ENCODE measurements at places on chromosomes 12 and 14.

DNA sequence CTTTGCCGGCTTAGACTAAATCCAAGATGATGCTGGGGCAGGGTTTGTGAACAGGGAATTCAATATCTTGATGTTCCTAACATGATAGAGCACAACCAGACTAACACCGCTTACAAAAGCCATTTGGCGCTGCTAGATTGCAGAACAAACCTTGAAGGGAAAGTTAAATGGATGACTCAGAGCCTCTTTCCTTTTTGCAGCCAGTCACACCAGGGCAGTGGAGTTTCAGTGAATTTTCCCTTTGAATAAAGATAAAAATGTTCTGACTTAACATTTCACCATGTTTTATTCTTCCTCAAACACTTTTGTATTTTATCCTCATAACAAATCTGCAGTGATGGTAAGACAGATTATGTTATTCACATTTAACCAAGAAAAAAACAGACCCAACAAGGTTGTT lies 47.3 kb downstream of the PDE6H start:
- no peak for DNase-seq

DNA sequence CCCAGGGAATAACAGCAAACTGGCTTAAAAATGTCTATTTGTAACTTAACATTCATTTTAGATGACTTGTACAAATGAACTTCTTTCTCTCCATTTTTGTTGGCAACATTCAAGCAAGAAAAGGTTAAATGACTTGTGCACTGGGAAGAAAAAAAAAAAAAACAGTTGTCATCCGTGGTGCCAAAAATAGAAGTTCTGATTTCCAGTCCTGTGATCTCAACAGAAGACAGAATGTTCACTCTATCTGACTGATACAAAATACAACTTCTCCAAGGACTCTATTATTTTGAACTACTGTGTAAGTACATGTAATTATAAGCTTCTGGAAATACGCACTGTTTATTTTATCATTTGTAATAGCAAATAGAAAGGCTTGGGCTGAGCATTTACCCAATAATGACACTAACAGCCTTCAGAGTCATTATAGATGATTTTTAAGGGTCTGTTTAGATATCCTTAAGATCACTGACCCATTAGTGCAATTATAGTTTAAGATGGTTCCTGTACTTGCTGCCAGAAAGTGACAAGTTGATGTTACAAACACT lies 59.9 kb downstream of the LIN7A start:
- no peak for DNase-seq

DNA sequence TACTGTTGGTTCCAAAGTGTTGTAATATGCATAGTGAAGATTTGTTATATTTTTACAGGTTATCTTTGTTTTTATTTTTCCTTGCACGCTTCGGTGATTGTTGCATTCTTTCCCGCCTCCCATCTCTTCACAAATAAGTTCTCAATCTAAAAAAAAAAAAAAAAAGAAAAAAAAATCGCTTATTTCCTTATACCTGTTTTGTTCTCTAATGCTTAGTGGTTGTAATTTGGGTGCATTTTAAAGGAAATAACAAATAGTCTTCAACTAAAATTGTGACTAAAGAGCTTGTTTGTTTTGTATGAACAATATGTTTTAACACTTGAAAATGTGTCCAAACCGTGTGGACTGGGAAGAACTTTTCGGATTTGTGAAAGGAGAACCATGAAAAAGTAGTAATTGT lies 1.5 kb downstream of the CAND1 start:
- DNase-seq = no peak

- DNase-seq = no peak
These were observed 142.3 kb upstream of the CPNE8 start for GRCh38 chr12:39047539-39048262.

GRCh38 chr12:607541-608001 lies 55.7 kb downstream of the NINJ2 start:
- DNase-seq = peak; percentile 11

- no peak for DNase-seq
These were observed 48.8 kb upstream of the VRK1 start for GRCh38 chr14:96748362-96748761.

DNA sequence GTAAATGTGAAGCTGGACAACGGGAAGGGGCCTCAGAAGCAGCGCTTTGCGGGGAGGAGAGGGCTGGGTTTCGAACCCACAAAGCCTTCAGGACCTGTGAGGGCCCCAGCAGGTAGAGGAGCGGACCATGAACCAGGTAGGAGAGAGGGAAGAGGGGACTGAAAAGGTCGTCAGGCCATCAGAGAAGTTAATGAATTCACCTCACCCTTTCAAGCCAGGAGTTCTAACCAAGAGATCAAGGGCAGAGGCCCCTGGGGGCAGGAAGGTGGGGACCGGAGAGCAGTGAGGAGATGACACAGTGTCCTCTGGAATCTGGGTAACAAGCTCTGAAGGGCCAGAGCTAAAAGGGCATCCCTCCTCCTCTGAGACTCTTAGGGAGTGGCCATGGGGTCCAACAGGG lies 19.4 kb downstream of the SERPINA1 start:
- no peak for DNase-seq

GRCh38 chr12:120359128-120359527 lies 9.8 kb downstream of the MSI1 start:
- DNase-seq = no peak

- no peak for DNase-seq
These were observed 36.1 kb downstream of the SNX6 start for GRCh38 chr14:34593740-34594375.

GRCh38 chr14:42778984-42779383 lies 1172.3 kb downstream of the LRFN5 start:
- no peak for DNase-seq

DNA sequence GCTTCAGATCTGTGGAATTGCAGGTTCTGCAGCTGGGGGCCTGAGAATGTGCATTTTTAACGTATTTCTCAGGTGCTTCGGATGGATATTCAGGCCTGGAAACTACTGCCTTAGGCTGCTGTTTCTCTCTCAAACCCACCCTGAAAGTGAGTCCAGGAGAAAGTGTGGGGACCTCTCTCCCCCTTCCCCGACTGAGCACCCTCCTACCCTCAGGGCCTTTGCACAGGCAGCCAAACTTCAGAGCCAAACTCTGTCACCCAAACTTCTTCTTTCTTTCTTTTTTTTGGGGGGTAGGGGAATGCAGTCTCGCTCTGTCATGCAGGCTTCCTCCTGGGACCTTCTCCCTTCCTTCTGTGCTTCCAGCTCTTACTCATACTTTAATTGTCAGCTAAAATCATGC lies 82.4 kb upstream of the FBXO21 start:
- no peak for DNase-seq

DNA sequence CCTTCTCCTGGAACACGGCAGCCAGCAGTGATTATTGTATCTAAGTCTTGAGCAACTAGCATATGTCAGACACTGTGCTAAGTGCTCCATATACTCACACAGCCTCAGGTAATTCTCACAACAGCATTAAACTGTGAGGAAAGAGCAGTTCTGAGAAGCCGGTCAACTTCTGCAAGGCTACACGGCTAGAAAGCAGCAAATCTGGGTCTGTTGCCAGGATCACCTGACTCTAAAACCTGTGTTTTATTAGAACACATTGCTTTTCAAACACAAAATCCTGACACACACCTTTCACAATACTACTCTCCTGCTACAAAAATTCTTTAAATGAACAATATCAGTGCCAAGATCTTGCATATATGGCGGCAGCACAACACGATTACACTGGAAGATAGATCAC lies 49.8 kb upstream of the CRACR2A start:
- DNase-seq = no peak

GRCh38 chr12:18327036-18327435 lies 65.7 kb downstream of the PIK3C2G start:
- no peak for DNase-seq

DNA sequence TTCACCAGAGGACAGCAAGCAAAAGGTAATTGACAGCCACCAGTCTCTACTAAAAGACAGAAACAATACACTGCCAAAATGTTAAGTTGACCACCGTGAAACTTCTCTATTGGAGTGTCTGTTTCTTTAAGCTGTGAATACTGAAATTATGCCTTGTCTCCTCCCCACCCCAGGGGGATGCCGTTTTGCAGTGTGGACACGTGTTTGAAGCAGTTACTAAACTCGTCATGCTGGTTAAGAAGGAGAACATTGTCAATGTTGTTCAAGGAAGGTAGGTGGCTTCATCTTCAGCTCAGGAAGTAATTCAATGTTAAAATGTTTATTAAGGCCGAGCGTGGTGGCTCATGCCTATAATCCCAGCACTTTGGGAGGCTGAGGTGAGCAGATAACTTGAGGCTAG lies 32.8 kb downstream of the KCTD10 start:
- no peak for DNase-seq

All from CD4-positive, alpha-beta memory T cell (primary cell).